Thoracic aorta endothelial cell (primary cell): ENCODE measurements at places on chromosomes 5 and 9. TPM values are rescaled to one million over a fixed set of nuclear protein-coding genes. Genes with fewer than 3 reads are reported as not detected.

ZNF169 gene
- 5.6 and 8.0 TPM in 2 replicates for total RNA-seq

NNT gene
- 67.6 and 75.9 TPM in 2 replicates for total RNA-seq

UGT3A2 gene
- not detected in 2 replicates for total RNA-seq

PDGFRB gene
- total RNA-seq, result 0.40 and 1.6 TPM in 2 replicates

IRX1 gene
- total RNA-seq, result 0.07 TPM in 1 of 2 replicates, not detected in the other

GHR gene
- total RNA-seq, result 1.7 and 1.9 TPM in 2 replicates

NCS1 gene
- total RNA-seq, result 33.1 and 50.7 TPM in 2 replicates
